ENCODE measurements at places on chromosomes 16 and 17.

DNA sequence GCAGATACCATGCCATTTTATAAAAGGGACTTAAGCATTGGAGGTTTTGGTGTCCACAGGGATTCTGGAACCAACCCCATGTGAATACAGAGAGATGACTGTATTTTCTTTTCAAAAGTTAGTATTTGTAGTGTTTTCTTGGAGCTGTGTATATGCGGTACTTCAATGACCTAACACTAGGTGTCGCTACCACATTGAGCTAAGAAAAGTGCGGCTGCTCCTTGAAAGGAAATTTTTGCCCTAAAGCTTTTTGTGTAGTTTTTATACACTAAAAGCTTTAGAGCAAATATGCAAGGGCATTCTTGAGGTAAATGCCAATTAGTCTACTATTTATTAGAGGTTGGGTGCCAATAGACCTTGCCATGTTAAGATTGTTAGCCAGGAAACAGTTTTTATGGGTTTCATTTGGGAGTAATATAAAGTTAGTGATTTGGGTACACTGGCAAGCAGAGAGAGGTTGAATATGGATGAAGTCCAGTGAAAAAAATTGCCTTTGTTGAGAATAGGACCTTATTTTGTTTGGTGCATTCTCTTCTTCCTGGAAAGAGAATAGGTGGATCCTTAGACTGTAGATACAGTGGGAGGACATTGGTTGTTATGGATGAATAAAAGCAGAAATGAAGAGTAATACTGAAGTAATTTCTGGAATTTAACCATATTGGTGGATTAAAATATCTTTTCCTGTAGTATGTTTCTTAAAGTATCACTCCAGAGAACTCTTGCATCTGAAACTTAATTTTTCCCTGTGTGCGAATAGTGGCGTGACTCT is 43.3 kb downstream of the BCAS3 start:
- no peak overlapping the region for H3K27ac ChIP-seq
- H3K4me1 ChIP-seq = no peaks in the 10 kb centered on the region

DNA sequence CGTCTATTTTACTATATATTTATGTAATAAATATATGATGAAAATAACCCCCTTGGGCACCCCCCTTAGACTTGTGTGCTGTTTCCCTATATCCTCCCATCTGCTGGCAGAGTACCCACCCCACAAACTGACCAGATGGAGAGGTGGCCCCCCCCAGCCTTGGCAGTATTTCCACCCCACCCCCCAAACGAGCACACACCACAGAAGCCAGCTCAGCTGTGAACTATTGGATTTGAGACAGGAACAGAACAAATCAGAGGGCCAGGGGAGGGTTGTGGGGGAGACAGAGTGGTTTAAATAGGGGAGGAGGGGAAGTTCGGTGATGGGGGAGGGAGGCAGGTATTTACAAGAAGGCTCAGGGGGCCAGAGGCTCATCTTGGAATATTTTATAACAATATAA is 7.8 kb downstream of the NR1D1 start:
- peaks cover 3% of the 10 kb centered on the region for H3K36me3 ChIP-seq
- no peak overlapping the region for H3K27ac ChIP-seq
- H3K4me3 ChIP-seq = no peak overlapping the region
- H3K4me1 ChIP-seq = peaks cover 10% of the 10 kb centered on the region

DNA sequence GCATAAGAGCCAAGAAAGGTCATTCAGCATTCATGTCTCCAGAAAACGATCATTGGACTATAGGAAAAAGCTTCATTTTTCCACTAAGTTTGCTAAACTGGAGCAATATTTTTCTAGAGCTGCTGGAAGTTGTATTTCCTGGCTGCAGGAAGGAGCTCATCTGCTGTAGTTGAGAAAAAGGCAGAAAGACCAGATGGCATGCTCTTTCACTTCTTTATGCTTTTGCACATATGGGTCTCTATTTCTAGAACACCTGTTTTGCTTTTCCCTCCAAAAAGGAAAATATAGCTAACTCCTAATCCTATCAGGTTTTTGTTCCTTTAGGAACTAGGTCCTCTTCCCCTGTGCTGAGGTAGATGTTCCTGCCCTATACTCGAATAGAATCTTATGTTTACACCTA is 61.9 kb upstream of the HLF start:
- no peak for DNase-seq
- H3K4me3 ChIP-seq = no peak overlapping the region
- H3K4me1 ChIP-seq = no peaks in the 10 kb centered on the region
- H3K27me3 ChIP-seq = no peaks in the 10 kb centered on the region
- H3K27ac ChIP-seq = no peak overlapping the region

GRCh38 chr16:78505544-78506366 is 406.3 kb downstream of the WWOX start:
- peak overlapping the region; percentile 2 for H3K4me3 ChIP-seq
- peak overlapping the region; percentile 22 for H3K27ac ChIP-seq
- H3K36me3 ChIP-seq = no peaks in the 10 kb centered on the region
- H3K4me1 ChIP-seq = peaks cover 5% of the 10 kb centered on the region
- no peaks in the 10 kb centered on the region for H3K27me3 ChIP-seq

DNA sequence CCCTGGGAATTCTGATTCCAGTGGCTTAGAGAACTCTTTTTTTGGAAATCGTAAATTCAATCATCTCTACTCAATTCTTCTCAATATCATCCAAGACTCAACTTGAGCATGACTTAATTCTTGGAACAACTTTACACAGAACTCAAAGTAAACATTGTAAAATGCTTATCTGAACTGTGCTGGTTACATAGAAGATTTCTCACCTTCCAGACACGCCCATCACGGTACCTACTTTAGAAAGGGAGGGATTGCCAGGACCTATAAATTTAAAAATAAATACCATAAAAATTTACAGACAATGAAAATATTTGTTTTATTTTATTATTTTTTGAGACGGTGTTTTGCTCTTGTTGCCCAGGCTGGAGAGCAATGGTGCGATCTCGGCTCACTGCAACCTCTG is 26.5 kb downstream of the MAP1LC3B start:
- peaks cover 16% of the 10 kb centered on the region for H3K4me1 ChIP-seq
- no peak for DNase-seq
- peaks cover 4% of the 10 kb centered on the region for H3K36me3 ChIP-seq
- H3K27me3 ChIP-seq = no peaks in the 10 kb centered on the region
- no peak overlapping the region for H3K4me3 ChIP-seq

- no peaks in the 10 kb centered on the region for H3K27me3 ChIP-seq
- no peaks in the 10 kb centered on the region for H3K36me3 ChIP-seq
- DNase-seq = peak; percentile 29
- peak overlapping the region; percentile 80 for H3K4me3 ChIP-seq
Measured at GRCh38 chr17:7932949-7933348, 943 bp downstream of the CNTROB start.

- H3K4me1 ChIP-seq = no peaks in the 10 kb centered on the region
- no peak overlapping the region for H3K4me3 ChIP-seq
- DNase-seq = no peak
- no peaks in the 10 kb centered on the region for H3K36me3 ChIP-seq
- no peaks in the 10 kb centered on the region for H3K27me3 ChIP-seq
- H3K27ac ChIP-seq = no peak overlapping the region
Measured at GRCh38 chr17:60091109-60091508, 12.4 kb upstream of the HEATR6 start.

GRCh38 chr17:82913304-82914043 is 73.7 kb upstream of the ZNF750 start:
- peaks cover 4% of the 10 kb centered on the region for H3K36me3 ChIP-seq
- H3K4me3 ChIP-seq = no peak overlapping the region
- peak; percentile 59 for DNase-seq
- H3K27me3 ChIP-seq = no peaks in the 10 kb centered on the region
- no peaks in the 10 kb centered on the region for H3K4me1 ChIP-seq
- H3K27ac ChIP-seq = no peak overlapping the region

- no peak for DNase-seq
- H3K27me3 ChIP-seq = no peaks in the 10 kb centered on the region
- no peaks in the 10 kb centered on the region for H3K36me3 ChIP-seq
- H3K4me3 ChIP-seq = 0 out of 2 replicates have a peak overlapping the region, but pooled peaks have one; percentile 9
Measured at GRCh38 chr17:60577147-60577915, 22.7 kb upstream of the PPM1D start.

DNA sequence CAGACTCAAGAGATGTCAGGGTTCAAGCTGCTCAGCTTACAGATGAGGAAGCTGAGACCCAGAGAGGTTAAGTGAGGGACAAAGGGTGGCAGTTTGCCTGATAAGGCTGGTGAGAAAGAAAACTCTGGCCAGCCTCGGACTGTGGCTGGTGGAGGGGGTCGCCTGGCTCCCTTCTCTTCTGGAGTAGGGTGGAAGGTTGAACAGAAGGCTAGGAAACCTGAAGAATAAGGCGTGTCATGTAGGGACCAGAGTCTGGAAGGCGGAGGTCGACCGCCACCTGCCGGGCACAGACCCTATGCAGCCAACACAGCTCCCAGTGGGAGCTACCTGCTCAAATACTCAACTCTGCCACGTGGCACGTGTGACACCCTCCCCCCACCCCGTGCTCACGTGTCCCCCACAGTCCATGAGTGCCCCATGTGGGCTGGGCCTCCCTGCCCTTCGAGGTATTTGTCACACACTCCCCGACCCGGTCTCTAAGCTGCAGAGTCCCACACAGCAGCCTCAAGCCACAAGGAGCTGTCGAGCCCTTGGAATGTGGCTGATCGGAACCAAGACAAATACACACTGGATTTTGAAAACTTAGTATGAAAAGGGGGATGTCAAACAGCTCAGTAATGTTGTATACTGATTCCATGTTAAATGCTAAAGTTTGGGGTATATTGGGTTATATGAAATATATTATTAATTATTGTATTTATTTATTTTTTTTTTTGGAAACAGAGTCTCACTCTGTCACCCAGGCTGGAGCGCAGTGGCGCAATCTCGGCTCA is 11.8 kb downstream of the HID1 start:
- H3K4me1 ChIP-seq = 0 out of 2 replicates have a peak, but pooled peaks cover 3% of the 10 kb centered on the region
- H3K4me3 ChIP-seq = no peak overlapping the region
- H3K27ac ChIP-seq = peak overlapping the region; percentile 79

- no peak overlapping the region for H3K27ac ChIP-seq
- H3K36me3 ChIP-seq = no peaks in the 10 kb centered on the region
- no peak for DNase-seq
- no peaks in the 10 kb centered on the region for H3K4me1 ChIP-seq
Measured at GRCh38 chr16:11402051-11402744, 56.9 kb downstream of the RMI2 start.

DNA sequence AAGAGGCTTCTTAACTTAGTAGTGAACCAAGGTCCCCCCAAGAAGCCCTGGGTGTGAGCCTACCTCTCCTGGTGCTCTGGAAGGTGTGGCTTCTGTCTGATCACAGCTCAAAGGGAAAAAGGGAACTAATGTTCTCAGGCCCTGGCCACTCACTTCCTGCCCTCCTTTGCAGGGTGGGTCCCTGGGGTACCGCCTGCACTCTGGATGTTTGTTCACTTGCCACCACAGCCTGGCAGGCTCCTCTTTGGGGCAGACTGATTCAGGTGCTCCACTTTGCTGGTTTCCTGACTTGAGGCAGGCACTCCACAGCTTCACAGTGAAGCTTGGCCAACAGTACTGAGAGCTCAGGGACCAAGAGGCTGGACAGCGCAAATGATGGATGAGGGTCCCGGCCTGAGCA is 5.9 kb upstream of the MYO15A start:
- no peak overlapping the region for H3K27ac ChIP-seq
- DNase-seq = no peak
- no peak overlapping the region for H3K4me3 ChIP-seq
- H3K27me3 ChIP-seq = no peaks in the 10 kb centered on the region
- H3K36me3 ChIP-seq = peaks cover 2% of the 10 kb centered on the region
- H3K4me1 ChIP-seq = no peaks in the 10 kb centered on the region

DNA sequence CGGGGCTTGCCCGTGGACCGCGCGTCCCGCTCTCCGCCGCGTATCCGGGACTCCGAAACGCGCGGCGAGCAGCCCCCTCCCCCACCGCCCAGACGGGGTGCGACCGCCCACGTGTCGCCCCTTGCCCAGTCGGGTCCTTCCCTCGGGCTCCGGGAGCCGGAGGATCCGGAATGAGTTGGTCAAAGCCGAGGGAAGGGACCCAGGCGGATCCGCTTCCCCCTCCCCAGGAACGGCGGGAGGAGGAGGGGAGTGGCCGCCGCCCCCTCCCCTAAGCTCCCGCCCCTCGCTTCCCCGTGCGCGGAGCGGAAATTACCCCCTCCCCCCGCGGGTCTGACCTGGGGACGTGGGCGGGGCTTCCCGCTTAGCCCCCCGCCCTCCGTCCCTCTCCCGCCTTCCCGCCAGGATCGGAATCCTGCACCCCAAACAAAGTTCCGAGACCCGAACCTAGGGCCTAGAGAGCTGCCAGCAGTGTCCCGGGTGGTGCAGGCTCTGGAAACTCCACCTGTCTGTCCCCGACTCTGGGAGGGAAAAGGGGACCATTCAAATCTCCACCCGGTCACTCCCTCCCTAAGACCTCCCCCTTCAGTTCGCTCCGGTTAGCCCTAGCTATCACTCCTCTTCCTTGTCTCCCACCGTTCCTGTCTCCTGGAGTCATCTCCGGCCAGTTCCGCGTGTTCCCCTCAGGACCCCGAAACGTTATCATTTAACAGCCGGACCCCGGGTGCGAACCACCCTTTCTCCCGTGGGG is 1.0 kb upstream of the IGF2BP1 start:
- peaks cover 27% of the 10 kb centered on the region for H3K4me1 ChIP-seq
- peak overlapping the region; percentile 94 for H3K27ac ChIP-seq
- peak; percentile 99 for DNase-seq
- no peaks in the 10 kb centered on the region for H3K27me3 ChIP-seq
- H3K4me3 ChIP-seq = peak overlapping the region; percentile 82

DNA sequence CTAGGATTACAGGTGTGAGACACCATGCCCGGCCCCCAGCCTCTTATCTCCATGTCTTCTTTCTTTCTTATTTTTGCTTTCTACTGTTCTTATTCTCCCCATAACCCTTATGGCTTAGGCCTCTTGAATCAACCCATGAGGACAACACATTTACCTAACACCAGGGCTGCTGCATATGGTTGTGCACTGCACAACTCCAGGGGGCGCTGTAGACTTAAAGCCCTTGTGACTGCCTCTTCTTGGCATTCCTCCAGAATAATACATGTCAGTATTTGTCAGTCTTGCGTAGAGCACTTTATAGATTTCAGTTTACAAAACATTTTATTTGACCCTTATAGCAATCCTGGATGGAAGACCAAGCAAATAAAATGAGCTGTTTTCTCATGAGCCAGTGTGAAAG is 225.0 kb upstream of the SALL1 start:
- H3K27ac ChIP-seq = no peak overlapping the region
- no peak for DNase-seq
- H3K36me3 ChIP-seq = no peaks in the 10 kb centered on the region
- H3K4me1 ChIP-seq = no peaks in the 10 kb centered on the region
- no peaks in the 10 kb centered on the region for H3K27me3 ChIP-seq
- no peak overlapping the region for H3K4me3 ChIP-seq
